Stimulated activated CD4-positive, alpha-beta T cell treated with anti-CD3 and anti-CD28 coated beads, Interleukin-1b, Interleukin-23, amount 100 ng/mL, for 1 hour (primary cell): ENCODE measurements at places on chromosomes 1 and 21.

DNA sequence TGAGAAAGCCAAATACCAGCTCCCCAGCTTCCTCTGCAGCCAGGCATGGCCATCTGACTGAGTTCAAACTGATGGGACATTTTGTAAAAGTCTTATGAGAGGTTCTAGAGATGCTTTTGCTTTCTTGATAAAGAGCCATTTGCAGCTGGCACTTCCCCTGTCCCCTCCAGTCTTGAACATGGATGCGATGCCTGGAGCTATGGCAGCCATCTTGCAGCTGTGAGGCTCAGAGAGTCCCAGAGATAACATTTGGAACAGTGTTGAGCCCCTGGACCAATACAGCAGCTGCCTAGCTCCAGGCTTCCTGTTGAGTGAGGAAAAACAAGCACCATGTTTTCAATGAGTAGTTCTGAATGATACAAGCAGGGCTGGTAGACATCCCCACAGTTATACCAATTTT, 13.8 kb downstream of the CDCP2 start:
- DNase-seq: no peak

DNA sequence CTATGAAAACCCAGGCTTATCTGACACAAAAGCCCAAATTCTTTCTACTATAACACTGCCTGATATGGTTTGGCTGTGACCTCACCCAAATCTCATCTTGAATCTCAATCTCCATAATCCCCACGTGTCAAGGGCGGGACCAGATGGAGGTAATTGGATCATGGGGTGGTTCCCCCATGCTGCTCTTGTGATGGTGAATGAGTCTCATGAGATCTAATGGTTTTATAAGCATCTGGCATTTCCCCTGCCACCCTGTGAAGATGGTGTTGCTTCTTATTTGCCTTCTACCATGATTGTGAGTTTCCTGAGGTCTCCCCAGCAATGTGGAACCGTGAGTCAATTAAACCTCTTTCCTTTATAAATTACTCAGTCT, 123.3 kb upstream of the USP24 start:
- DNase-seq: no peak

- DNase-seq: no peak
Observed at GRCh38 chr1:236394879-236395229, 768 bp downstream of the EDARADD start.

- DNase-seq: no peak
Observed at GRCh38 chr1:171654201-171654941, 1.9 kb upstream of the MYOC start.

DNA sequence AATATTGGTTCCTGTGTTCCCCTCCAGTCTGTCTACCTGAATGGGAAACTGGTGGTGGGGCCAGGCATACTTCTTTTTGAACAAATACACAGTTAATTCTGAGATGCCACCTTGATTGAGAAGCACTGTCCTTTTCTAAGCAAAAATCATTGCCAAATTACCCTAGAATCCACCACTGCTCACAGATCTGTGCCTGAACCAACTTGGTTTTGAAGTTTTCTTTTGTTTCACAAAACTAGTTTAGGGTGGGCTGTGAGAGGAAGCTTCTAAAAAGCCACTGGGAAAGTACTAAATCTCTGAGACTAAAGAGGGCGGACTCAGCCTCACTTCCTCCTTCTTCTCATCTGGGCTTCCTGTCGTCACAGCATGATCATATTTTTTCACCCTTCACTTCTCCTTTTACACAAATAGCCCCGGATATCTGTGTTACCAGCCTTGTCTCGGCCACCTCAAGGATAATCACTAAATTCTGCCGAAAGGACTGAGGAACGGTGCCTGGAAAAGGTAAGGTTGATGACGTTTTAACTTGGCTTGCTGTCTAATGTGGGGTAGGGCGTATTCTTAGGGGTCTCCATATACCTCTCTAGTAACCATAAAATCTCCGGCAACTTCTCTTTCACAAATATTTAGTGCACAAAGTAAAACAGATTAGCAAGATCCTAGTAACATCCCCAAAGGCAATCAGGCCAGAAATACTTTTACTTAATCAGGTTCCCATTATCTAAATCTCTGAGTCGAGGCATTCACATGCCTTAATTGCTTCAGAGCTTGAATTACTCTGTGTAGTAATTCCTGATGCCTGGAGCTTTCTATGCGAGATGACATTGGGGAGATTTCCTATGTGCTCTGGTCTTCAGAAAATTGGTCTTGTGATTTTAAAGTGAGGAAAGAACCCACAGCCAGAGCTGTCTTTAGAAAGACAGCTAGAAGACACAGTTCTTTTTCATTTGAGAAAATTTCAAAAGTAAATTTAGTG, at the start of gene CD53:
Gene CD53 (plus strand): TSS at position 404 of the 976 bp plus-strand sequence. CDS start 18,261 bp downstream, outside the sequence.
- no peak for DNase-seq

GRCh38 chr1:248750496-248750895, 5.1 kb downstream of the LYPD8 start:
- DNase-seq: no peak

DNA sequence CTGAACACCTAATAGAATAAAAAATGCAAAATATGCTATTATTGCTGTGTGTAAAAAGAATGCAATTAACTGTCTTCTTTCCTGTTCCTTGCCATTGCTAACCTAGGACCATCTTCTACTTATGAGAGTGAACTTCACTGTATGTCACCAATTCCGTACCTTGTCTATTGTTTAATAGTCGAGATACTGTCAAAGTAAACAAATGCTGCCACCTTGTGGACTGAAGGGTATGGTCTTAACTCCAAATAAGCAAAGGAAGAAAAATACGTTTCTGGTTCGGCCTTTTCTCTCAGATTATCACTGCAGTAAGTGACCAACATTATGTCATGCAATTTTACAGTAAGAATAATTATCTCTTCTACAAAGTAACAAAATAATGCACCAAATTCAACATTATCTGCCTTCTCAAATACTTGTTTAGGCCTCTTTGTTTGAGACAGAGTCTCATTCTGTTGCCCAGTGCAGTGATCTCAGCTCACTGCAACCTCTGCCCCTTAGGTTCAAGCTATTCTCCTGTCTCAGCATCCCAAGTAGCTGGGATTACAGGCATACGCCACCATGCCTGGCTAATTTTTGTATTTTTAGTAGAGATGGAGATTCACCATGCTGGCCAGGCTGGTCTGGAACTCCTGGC, 133.4 kb downstream of the COP1 start:
- no peak for DNase-seq

DNA sequence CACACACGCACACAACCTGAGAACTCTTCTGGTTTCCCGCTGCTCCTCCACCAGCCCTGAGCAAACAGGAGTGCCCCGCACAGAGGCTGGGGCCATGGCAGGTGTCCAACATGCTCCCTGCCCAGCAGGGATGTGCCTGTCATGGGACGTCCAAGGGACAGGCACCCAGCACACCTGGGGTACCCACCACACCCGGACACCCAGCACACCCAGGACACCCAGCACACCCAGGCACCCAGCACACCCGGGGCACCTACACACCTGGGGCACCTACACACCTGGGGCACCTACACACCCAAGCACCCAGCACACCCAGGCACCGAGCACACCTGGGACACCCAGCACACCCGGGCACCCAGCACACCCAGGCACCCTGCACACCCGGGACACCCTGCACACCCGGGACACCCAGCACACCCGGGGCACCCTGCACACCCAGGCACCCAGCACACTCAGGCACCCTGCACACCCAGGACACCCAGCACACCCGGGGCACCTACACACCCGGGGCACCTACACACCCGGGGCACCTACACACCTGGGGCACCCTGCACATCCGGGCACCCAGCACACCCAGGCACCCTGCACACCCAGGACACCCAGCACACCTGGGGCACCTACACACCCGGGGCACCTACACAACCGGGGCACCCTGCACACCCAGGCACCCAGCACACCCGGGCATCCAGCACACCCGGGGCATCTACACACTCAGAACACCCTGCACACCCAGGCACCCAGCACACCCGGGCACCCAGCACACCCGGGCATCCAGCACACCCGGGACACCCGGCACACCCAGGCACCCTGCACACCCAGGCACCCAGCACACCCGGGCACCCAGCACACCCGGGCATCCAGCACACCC, 37.9 kb downstream of the UBE2G2 start:
- no peak for DNase-seq

DNA sequence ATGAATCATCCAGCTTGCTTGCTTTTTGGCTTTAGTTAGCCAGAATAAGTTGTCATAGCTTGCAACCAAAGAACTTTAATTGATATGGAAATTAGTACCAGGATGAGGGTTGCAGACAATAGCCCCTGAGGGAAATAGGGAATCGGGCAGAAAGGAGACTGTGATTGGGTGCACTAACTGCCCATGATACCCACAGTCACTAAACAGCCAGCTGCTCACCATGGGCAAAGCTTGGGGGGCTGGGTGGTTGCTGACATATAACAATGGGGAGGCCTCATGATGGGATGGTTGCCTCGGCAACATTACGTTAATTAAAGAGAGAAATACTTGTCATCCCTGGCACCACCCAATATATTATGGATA, 17.8 kb upstream of the PLA2G2E start:
- DNase-seq: no peak
